Stimulated activated CD8-positive, alpha-beta memory T cell treated with anti-CD3 and anti-CD28 coated beads, Interleukin-4, amount 100 ng/mL, for 1 hour (primary cell): ENCODE measurements at places on chromosomes 16 and 17.

DNA sequence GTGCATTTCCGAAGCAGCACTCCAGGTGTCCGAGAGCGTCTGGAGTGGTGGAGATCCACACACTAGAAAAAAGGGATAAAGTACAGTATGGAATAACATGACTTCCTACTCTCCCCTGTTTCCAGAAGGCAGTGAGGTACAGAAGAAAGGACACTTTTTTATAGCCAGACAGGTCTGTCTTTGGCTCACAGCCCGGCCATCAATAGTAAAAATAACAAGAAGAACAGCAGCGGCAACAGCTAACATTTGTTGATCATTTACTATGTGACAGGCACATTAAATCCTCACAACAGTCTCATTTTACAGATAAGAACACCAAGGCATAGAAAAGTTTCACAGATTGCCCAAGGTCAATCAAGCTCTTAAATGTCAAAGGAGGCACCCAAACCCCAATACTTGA lies 16.2 kb downstream of the DYNLRB2 start:
- DNase-seq: no peak

GRCh38 chr16:55263271-55264250 lies 60.4 kb upstream of the IRX6 start:
- no peak for DNase-seq

DNA sequence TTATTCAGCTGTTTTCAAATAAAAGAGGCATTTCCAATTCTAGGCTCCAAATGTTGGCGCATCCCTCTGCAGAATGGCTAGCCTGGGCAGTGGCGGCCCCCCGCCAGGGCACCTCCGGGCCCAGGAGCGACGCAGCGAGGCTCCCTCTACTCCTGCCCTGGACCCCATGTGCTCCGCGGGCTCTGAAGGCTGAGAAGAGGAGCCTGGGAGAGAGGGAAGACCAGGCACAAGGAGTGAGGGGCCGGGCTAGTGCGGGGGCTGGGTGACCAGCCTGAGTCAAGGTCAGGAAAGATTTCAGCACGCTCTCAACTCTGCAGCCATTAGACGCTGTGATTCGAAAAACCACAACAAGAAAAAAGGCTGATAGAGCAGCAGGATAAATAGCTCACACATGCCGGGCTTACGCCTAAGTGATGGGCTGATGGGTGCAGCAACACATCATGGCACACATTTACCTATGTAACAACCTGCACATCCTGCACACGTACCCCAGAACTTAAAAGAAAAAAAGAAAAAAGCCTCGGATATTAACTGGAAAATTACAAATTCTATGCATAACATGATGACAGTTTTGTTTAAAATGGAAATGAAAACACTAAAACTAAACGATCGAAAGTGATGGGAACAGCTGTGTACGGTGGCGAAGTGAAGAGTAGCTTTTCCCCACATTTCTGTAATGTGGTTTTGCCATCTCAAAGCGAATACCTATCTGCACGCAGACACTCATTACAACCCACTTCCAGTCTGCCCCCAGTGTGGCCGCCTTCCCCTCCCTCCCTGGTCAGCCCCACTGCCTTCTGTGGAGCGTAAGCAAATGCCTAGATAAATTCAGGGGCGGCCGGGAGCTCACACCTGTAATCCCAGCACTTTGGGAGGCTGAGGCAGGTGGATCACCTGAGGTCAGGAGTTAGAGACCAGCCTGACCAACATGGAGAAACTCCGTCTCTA lies 44.4 kb downstream of the MAP1LC3B start:
- DNase-seq: no peak

GRCh38 chr17:61478026-61478789 lies 26.0 kb downstream of the TBX4 start:
- no peak for DNase-seq

DNA sequence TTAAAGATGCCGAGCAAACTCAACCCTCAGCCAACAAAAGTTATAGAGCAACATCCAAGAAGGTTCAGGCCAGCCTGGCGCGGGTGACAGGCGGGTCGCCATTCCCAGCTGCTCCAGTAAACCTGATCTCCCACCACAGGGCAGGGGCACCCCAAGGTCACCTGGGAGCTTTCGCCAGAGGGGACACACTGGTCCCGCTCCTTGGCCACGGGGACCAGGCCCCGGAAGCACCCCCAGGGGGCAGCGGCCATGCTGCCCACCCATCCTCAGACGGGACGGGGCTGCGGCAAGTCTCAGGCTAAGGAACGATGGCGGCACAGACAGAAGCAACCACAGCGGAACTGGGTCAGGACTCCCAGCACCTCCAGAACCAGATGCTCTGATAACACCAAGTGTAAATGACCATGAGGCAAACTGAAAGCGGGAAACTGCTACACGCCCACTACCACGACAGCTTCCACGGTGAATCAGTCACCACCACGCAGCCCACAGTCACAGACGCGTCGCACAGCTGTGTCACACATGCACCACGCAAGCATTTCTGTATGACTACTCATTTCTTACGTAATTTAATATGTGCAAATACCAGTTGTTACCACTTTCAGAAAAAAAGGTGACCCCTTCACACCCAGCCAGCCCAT lies 14.1 kb upstream of the CCDC154 start:
- DNase-seq: no peak

- DNase-seq: no peak
Observed at GRCh38 chr16:762595-763268, 2.2 kb downstream of the MSLN start.

- no peak for DNase-seq
Observed at GRCh38 chr17:73711184-73711583, 66.9 kb upstream of the SDK2 start.

- DNase-seq: no peak
Observed at GRCh38 chr17:69406941-69407340, 7.6 kb upstream of the MAP2K6 start.

DNA sequence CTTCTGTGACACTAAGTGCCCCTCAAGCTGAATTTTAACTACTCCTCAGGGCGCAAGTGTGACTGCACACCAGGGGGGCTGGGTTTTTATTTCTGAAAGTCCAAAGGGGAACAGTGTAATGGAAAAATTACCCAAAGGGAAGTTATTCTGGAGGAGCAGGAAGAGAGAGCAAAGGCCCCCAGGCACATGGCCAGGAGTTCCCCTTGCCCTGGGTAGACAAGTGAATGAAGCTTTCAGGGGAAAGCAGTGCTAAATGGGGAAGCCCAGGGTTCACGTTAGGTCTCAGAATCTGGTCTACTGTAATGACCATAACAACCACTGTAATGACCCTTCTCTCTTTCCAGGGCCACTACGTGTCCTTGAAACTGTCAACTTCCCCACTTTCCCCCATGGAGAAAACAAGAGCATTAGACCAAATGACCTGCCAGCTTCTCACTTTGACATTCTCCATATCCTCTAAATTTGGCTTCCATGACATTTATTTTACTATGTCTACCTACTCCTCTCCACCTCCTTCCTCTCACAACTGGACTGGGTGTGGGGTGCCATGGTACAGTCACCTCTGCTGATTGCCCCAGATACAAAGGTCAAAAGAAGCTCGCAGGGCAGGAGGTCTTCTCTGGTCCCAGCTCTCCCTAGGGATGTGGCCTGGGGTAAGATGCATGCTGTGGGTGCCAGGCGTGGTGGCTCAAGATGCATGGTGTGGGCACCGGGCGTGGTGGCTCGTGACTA lies 34.1 kb upstream of the MMP2 start:
- DNase-seq: no peak

DNA sequence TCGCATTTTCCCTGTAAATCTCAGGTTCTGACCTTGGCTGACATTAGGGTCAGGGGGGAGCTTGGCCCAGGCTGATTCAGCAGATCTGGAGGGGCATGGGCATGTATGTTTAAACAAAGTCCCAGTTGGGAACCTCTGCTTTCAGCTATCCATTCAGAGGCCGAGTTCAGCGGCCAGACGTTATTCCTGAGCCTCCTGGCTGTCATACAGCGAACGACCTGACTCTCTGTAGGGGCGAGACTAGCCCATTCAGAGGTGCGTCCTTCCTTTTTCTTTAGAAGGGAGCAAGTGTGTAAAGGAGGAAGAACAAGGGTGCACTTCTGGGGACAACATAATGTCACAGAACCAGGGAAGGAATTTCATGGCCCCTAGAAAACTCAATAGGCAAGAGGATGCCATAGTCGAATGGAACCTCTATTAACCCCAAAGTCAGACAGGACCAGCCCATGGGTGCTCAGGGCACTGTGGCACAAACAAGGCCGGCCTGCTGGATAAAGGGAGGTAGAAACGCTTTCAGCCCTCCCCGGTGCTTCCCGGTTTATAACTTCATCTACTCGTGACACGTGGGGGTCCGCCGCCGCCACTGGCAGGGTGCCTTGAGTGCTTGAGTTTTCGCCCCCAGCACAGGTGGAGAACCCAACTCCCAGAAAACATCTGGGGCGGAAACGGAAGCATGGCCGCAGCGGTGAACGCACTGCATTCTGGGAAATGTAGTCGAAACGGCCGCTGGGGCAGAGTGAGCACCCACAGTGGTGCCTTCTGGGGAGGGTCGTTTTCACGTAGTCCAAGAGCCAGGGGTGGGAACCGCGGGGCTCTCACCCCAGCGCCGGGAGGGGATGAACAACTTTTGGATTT lies 33.2 kb upstream of the PLCG2 start:
- DNase-seq: peak; percentile 54

DNA sequence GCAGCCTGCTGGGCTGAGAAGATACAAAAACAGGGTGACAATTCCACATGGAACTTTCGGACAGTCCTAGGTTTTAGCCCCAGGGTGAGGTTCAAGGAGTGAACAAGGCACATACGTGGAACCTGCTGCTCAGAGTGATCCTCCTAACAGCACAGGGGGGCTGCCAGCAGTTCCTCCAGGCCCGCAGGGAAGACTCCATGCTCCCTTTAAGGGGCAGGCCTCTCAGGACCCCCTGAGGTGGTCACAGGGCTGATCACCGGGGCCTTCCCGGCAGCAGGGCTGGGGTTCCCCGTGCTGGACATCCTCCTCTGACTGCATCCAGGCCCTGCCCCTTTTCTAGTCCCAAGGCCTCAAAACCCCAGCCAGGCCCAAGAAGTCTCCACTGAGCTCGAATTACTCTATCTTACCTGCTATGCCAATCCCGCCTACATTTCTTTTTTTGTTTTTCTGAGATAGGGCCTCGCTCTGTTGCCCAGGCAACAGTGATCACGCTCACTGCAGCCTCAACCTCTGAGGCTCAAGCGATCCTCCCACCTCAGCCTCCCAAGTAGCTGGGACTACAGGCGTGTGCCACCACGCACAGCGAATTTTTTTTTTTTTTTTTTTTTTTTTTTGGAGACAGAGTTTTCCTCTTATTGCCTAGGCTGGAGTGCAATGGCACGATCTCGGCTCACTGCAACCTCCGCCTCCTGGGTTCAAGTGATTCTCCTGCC lies 10.4 kb downstream of the CANT1 start:
- DNase-seq: no peak

DNA sequence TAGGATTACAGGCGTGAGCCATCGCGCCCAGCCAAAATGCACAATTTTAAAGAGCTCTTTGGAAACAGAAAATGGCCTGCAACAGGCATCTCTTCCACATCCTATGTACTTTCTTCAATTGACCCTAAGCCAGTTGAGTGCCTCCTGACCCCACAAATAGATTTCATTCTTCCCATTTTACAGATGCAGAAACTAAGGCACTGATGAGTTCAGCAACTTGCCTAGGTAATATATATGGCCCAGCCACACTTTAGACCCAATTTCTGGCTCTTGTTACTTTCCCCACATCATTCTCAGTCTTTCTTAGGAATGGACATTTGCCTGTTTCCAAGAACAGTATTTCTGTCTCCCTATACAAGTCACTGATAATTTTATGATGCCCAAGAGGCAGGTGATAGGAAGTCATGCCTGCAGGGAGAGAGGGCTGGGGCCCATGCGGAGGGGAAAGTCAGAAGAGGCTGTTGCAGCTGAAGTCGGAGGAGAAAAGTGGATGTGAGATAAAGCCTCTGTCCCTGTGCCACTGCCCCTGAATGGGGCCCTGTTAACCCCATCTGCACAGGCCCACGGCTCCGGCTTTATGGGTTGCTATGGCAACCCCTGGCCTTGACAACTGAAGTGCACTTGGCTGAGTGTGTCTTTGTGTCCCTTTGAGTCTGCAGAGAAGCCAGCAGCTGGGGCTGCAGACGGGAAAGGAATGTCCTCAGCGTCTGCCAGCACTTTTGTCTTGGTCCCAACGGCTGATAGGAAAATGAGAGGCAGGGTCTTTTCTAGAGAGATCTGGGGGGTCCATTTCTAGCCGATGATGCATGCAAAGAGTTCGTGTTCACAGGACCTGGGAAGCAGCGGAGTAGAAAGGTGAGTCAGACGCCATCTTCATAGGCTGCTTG lies 45.9 kb downstream of the ABAT start:
- no peak for DNase-seq

GRCh38 chr17:13587487-13588338 lies 14.0 kb downstream of the HS3ST3A1 start:
- no peak for DNase-seq

DNA sequence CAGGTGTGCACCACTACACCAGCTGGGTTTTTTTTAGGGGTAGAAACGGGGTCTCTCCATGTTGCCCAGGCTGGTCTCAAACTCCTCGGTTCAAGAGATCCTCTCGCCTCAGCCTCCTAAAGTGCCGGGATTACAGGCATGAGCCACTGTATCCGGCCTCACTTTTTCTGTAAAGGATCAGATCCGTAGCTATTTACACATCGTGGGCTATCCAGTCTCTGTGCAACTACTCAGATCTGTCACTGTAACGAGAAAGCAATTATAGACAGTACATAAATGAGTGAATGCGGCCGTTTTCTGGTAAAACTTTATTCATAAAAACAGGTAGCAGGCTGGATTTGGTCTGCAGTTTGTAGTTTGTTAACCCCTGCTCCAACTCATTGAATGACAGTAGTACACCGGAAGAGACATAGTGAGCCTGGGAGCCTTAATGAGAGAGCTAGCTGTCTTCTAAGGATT lies 44.5 kb downstream of the VMP1 start:
- DNase-seq: no peak

GRCh38 chr17:73564843-73565242 lies 79.4 kb downstream of the SDK2 start:
- no peak for DNase-seq

DNA sequence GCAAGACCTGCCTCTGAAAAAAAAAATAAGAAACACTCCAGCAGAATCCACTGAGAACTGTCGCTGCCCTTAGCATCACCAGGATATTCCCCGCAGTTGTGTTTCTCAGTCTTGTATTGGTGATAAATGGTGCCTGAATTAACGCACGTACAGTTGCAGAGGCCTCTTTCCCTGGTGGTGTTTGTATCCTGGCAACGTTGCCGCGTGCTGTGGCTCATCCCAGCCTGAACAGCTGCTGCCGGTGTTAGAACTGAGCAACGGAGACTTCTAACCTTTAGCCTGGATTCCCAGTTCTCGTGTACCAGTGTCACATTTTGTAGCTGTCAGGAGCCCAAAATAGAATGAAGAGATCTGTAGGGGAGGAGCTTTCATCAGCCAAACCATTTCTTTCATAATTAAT lies 4.8 kb downstream of the MLYCD start:
- no peak for DNase-seq

DNA sequence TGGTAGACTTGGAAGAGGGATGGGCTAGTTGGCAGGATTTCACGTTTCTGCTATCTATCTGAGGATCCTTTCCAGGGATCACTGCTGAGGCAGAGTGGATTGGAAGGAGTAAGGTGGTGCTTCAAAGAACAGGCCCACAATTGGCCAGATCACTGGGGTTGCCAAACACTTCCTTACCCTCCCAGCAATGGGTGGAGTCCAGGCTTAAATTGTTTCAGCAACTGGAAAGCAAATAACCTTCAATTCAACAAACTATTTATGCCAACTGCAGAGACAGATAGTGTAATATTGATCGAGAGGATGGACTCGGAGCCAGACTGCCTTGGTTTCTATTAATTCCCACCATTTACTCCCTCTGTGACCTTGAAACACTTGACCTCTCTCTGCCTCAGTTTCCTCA lies 2.1 kb downstream of the ARRB2 start:
- no peak for DNase-seq

GRCh38 chr17:68832109-68832802 lies 122.9 kb downstream of the ABCA8 start:
- no peak for DNase-seq

- DNase-seq: no peak
Observed at GRCh38 chr17:42920922-42921321, 20.3 kb downstream of the G6PC1 start.
